ENCODE measurements at places on chromosomes 11 and 22.

GRCh38 chr11:120929090-120929489 lies 94.8 kb upstream of the TBCEL start:
- DNase-seq = no peak

GRCh38 chr22:39327995-39328754 lies 8.8 kb upstream of the RPL3 start:
- DNase-seq = no peak

- DNase-seq = no peak
Observed at GRCh38 chr11:77753230-77753629, 67.3 kb downstream of the RSF1 start.

DNA sequence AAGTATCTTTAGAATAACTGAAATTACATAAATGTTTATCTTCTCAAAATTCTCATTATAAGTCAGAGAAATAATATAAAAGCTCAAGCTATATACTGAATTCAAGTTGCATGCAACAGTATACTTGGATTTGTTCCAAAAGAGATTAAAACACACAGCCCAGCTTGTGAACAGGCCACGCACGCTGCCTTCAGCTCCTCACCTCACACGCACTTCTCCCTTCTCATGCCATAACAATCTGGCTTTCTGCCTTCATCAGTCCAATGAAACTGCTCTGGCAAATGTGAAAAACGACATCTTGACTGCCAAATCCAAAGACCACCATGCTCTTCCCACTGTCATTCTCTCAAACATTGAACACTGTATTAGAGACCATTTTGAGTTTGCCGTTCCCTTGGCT lies 22.1 kb downstream of the ATP6V1E1 start:
- no peak for DNase-seq

GRCh38 chr11:103317118-103317517 lies 207.9 kb downstream of the DYNC2H1 start:
- DNase-seq = no peak

- no peak for DNase-seq
Observed at GRCh38 chr22:20904008-20904979, 12.9 kb upstream of the CRKL start.

- DNase-seq = no peak
Observed at GRCh38 chr11:131762346-131763110, 392.1 kb downstream of the NTM start.

- no peak for DNase-seq
Observed at GRCh38 chr11:1668911-1669473, 28.0 kb upstream of the KRTAP5-6 start.

GRCh38 chr22:19037282-19038163 lies 84.7 kb downstream of the DGCR2 start:
- DNase-seq = no peak

GRCh38 chr11:134665571-134666270 lies 253.7 kb upstream of the B3GAT1 start:
- DNase-seq = no peak

- DNase-seq = no peak
Observed at GRCh38 chr11:45048870-45049691, 97.4 kb upstream of the PRDM11 start.

DNA sequence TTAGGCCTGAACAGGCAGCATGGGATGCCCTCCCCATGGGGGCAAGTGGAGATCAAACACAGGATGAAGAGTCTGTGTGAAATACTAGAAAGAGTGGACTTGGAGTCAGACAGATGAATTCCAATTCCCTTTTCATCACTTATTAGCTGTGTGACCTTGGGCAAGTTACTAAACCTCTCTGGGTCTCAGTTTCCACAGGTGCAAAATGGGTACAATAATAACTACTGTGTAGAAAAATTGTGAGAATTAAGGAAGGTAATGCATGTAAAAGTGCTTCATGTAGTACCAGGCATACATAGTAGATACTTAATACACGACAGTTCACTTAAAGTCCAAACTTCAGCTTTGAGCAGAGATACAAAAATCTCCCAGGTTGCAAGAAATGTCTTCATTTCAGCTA lies 176.4 kb downstream of the DSCAML1 start:
- DNase-seq = no peak

- DNase-seq = no peak
Observed at GRCh38 chr22:39355080-39355479, 5.3 kb downstream of the SYNGR1 start.

DNA sequence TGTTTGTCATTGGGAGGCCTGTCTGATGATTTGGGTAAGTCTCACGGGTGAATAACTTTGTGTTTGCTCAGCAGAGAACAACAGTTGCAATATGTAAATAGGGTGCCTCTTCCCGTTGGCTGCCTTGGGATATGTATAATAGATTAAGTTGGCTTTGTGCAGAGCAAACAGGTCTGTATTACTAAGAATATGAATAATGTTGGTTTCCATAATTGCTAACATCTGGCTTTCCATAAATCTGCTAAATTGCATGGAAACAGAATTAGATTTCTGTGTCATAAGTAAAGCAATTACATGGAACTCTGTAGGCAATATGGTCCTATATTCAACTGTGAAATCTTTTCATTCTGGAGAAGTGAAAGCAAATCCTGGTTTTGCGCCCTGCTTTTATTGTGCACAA lies 636.0 kb upstream of the ANO5 start:
- no peak for DNase-seq

- peak; percentile 86 for DNase-seq
Observed at GRCh38 chr22:49923445-49923844, 5.0 kb downstream of the CRELD2 start.

DNA sequence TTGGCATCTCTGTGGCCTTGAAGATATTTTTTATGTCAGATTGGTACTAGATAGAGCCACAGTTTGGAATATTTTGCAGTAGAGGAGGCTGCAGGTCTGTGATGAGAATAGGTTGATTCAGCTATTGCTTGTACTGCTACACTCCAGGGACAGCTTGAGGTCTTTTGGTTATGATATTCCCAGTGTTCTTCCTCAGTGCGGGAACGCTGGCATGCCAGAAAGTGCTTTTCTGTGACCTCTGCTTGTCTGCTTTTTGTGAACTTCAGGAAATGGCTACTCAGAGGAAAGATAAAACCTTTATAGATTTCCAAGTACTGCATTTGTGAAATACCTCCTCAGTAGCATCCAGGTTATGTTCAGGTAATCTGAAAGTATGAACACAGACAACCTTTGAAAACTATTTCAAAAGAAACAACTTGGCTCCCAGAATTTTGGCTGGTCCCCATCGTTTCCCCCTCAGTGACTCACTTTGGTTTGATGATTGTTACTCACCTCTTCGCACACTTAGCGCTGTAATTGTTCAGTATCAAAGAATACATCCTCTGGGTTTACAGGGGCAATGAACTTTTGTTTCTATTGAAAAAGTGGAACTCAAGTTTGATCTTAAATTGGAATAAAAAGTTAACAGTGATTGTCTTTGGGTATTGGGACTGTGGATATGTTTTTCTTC lies 191.4 kb downstream of the HIPK3 start:
- DNase-seq = no peak

- no peak for DNase-seq
Observed at GRCh38 chr11:31967404-31968130, 123.3 kb upstream of the RCN1 start.

DNA sequence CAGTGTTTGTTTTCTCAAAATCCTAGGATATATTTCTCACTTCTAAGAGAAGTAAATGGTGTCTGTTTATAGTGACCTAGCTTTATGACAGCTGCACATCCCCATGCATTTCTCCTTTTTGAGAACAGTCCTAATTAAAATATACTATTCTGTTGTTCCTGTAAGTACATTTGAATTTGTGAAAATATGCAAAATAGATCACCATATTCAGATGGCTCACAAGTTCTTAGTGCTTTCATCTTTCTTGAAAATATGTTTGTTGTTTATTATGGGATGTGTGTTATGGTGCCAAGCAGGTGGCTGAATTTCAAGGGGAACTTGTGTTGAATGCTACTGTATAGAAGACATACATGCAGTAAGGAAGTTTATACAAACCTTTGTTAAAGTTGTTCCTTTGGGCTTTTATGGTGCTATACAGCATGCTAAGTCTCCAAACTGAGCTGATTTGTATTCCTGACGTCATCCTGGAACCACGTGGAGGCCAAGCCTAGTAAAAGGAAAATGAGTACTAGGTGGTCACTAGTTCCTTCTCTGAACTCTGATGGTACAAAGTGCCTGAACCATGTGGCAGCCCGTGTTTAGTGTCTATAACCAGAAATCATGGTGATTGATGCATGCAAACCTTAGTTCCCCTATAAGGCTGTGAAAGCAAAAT lies 7.8 kb upstream of the VSTM5 start:
- no peak for DNase-seq

DNA sequence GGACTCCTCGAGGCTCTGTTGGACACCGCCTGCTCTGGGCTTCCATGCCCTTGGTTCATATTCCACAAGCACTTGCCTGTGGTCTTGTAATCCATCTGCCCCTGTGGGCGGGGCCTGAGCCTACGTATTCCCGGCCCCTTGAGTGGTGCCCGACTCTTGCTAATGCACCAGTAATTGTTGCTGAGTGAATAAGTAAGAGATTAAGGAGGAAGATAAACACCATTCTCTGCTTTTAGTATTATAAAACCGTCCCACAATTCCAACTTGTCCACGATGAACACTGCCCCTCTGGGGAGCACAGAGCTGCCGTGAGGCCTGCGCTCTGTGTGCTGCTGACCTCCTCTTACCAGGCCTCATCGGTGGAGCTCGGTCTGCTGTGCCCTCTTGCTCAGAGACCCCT lies 50.3 kb downstream of the MICAL2 start:
- no peak for DNase-seq

GRCh38 chr11:44566952-44567875 lies 1.8 kb downstream of the CD82 start:
- peak; percentile 67 for DNase-seq

DNA sequence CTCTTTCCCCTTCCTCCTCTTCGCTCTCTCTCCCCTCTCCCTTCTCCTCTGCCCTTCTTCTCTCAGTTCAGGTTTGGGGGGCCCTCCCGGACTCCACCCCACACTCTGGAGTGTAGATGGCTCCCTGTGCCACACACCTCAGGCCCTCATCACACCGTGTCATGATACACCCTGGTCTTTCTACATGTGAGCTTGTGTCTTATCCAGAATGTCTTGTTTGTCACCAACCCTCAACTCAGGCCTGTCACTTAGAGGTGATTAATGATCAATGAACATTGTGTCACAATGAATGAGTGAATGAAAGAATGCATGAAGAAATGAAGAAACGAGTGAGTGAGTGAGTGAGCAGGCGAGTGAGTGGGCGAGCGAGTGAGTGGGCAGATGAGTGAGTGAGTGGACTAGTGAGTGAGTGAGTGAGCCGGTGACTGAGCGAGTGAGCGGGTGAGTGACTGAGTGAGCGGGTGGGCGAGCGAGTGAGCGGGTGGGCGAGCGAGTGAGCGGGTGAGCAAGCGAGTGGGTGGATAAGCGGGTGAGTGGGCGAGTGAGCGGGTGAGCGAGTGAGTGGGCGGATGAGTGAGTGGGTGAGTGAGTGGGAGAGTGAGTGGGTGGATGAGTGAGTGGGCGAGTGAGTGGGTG lies 33.8 kb downstream of the CAPN1 start:
- no peak for DNase-seq

GRCh38 chr22:30731658-30732057 lies 37.0 kb downstream of the OSBP2 start:
- no peak for DNase-seq

DNA sequence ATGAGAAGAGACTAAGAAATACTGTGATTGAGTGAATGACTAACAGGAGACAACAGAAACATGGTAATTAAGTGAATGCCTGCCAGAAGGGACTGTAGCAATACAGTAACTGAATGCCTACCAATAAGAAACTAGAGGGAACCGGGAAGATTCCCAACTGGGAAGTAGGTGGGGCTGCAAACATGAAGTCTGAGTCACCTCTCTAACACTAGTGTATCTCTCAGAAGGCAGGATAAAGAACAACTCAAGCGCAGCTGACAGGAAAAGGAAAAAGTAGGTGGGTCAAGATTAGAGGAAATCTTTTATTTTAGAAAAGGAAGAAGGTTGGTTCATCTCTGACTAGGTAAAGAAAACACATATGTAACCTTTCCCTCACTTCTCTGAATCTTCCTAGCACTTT lies 14.0 kb downstream of the C11orf42 start:
- no peak for DNase-seq

- DNase-seq = no peak
Observed at GRCh38 chr11:18723991-18724390, 2.0 kb downstream of the IGSF22 start.

GRCh38 chr11:126405374-126405773 lies 49.9 kb downstream of the ST3GAL4 start:
- no peak for DNase-seq

GRCh38 chr11:5631417-5631816 lies 6.6 kb downstream of the TRIM34 start:
- peak; percentile 9 for DNase-seq

DNA sequence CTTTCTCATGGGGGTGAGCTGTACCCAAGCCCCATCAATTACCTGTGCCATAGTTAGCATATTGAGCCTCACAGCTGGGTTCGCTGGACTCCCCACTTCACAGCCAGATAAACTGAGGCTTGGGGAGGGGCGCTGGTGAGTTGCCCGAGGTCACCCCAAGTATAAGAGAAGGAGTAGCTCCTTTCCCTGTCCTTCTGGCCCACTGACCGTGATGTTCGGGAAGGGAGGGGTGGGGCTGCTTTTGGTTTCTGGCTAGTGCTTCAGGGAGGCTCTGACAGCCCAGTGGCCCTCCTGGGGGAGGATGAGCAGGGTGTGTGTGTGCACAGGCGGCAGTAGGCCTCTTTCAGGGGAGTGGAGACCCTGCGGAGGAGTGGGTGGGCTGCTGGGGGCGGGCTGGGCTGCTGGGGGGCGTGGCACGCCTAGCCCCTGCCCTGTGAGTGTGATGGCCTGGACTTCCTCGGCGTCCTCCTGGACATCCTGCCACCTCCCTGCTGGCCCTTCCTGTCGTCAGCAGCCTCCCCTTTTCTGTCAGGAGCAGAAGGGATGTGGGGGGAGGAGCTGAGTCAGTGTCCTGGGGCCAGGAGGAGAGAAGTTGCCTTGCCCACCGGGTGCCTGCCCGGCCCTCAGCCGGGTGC lies 50.3 kb downstream of the TRIOBP start:
- DNase-seq = peak; percentile 14

DNA sequence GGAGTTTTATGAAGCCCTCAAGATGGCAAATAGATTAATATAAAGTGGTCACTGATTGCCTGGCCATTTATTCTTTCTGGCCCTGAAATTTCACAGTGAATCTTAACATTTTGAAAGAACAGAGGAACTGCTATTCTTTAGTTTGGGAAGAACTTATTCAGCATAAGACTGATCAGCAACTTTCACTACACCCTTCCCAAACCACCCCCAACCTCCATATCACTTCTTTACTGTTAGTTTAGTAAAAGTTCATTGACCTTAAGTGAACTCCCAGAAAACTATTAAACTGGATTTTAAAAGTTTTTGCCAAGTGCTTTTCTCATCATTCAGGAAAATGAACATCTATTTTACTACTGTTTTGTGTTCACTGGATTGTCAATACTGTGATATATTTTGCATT lies 77.4 kb downstream of the NARS2 start:
- DNase-seq = no peak

DNA sequence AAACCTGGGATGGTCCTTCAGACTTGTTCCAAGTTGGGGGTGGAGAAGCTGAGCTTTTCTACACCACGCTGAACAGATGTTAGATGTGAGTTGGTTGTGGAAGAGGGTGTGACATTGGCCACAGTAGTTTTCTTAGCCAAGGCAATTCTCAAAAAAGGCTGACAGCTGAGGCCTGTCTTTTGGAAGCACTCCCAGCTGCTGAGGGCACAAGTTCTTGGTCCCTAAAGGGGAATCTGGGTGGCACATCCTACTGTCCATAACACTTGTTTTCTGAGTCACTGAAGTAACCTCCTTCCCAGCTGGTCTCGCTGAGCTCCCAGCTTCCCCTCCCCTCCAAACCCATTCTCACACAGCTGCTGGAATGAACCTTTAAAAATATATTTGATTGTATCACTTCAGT lies 375.7 kb upstream of the KIRREL3 start:
- no peak for DNase-seq

All from GM12865 (cell line).